Activated CD4-positive, alpha-beta T cell treated with anti-CD3 and anti-CD28 coated beads for 1 hour (primary cell): ENCODE measurements at places on chromosomes 3 and 15.

DNA sequence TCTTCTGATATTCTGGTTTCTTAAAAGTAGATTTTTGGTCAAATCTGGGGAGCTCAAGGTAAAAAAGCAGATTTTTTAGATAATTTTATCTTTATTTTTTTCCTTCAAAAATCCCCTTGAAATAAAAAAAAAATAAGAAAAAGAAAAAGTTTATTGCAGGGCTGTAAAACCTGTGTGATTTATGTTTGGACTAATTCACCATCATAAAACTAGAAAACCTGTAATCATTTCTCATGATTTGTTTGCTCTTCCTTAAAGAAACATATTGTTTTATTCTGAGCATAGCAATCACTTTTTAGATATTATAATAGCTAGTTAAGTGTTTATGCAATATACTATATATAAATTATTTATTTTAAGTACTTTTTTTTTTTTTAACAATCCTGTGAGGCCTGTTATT, 68.0 kb downstream of the NEO1 start:
- DNase-seq, result no peak

DNA sequence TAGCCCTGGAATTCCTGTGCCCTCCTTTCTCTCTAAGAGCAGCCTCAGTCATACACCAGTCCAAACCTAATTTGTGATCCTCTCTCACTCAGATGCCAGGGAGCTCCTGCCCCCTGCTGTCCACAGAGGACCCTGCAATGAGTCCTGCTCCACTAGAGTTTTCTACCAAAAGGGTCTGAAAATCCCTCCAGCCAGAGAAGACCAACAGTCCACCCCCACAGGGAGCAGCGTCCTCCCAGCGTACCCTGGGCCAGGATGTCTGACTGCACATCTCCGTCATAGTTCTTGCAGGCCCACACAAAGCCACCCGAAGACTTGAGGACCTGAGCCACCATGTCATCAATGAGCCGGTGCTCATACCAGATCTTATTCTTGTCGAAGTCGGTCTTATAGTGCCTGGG, 15.4 kb downstream of the IDH2 start:
- DNase-seq, result no peak

GRCh38 chr3:128098234-128098633, 25.4 kb downstream of the RUVBL1 start:
- no peak for DNase-seq

- no peak for DNase-seq
Observed at GRCh38 chr3:143118630-143119008, 952 bp upstream of the CHST2 start.

DNA sequence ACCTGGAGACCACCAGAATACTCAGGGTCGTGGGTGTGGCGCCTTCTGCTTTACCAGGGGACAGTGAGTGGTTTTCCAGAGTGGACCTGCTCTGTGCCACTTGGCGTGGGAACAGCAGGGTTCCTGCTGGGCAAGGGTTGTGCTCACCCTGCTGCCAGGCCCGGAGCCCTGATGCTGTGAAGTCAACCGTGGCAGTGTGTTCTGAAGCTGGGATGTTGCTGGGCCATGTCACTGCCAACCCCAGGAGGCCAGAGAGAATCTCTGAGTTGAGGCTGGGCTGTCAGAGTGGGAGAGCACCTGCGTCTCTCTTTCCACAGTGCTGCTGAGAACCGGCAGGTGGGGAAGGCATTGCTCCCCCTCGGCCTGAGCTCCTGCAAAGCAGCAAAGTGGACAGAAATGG, 48.7 kb downstream of the FBLN2 start:
- DNase-seq, result no peak

DNA sequence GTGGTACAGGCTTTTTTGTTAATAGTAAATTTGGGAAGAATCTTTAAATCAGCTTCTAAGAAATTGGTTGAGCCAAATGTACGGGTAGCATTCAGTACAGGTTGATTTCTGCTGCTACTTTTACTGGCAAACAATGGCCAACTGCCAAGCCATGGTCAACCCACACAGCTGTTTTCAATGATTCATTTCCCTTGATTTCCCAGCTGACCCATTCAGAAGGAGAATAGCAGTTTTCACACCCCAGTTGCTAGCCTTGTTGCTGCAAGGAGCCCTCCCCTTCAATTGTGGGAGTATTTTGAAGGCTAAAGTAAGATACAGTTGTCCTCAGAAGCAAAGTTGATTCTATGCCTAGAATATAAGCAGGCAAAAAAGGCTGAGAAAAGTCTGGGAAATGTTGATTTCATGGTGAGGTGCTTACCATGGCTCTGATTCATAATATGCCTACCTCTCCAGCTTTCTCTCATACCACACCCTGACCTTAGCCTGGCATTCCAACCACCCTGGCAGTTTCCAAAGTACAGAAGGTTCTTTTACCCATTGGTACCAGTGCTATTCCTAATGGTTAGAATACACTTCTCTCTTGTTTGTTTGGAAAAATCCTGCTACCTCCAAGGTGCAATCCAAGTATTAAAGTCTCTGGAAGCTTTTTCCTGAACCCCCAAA, 320.3 kb upstream of the TGFBR2 start:
- DNase-seq, result no peak

DNA sequence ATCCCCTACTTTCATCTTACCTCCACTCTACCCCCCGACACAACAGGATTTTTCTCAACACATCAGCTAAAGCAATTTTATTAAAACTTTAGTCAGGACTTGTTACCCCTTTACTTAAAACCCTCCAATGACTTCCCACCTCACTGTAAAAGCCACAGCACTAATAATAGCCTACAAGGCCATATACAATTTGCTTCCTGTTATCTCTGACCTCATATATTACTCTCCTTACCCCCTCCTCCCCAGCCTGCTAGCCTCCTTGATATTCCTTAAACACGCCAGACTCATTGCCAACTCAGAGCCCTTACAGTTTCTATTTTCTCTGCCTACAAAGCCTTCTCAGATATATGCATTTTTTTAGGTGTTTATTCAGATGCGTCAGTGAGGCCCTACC, 54.4 kb downstream of the DCUN1D1 start:
- no peak for DNase-seq

DNA sequence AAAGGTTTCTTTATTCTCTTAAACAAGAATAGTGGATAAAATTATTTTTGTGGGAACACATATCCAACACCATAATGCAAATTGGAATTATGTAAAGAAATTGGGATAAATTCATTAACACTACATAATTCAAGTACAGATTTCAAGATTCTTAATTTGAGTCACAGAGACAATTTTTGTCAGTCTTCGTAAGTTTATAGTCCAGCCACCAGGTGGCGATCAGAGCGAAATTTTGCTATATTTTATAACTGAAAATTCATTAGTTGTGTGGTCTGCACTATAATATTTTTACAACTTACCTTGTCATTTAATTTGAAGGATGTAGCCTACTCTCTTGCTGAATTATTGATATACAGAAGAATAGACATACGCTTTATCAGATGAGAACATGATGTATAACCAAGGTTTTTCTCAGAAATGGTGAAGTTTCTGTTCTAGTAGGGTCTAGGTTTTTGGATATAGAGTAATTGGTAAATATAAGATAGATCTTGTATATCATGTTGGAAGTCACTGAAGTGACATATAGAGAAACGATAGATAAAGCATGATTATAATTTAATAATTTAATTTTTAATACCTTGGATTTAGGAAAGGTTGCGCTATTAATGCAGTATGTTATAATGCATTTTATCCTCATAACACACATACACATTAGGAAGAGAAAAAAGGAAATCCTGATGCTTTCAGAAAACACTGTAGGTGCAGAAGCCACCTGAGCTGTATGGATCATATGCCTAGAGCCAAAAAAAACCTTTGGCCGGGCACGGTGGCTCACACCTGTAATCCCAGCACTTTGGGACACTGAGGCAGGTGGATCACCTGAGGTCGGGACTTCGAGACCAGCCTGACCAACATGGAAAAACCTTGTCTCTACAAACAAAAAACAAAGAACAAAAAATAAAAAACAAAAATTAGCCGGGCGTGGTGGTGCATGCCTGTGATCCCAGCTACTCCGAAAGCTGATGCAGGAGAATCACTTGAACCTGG, 31.7 kb downstream of the PLSCR4 start:
- peak; percentile 9 for DNase-seq

GRCh38 chr3:120071259-120071658, 23.0 kb downstream of the GSK3B start:
- no peak for DNase-seq

DNA sequence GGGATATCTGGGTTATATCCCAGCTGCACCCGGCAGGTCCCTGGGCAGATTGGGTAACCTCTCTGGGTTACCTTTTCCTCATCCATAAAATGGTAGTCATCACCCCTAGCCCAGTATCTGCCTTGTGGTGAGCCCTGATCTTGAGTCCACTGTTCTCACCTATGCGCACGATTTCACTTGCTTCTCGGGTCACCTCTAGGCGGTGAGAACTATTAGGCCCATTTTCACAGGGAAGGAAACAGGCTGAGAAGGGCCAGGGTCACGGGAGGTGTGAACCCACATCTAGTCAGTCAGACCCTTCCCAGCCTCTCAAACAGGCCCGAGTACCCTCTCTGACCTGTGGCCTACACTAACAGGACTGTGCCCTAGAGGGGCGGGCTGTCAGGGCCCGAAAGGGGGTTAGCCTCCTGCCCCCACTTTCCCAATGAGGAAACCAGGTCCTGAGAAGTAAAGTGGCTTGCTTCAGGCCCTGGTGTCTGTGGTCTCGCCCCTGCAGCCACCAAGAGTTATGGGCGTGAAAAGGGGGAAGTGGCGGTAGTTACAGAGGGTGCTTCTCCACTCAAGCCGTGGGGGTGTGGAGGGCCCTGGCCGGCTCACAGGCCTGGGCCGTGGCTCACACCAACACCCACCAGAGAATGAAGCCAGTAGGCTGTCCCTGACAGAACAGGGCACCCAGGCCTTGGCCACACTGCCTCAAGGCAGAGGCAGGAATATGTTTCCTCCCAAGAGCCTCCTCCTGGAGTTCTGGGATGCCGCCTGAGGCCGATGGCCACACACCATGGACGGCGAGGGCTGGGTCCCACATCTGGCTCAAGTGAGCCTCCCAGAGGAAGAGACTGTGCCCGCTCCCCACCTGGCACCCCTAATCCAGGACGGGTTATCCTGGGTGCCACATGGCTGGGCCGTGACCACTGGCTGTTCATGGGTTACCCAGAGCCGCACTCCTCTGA, 19.5 kb downstream of the PSTPIP1 start:
- DNase-seq, result no peak

DNA sequence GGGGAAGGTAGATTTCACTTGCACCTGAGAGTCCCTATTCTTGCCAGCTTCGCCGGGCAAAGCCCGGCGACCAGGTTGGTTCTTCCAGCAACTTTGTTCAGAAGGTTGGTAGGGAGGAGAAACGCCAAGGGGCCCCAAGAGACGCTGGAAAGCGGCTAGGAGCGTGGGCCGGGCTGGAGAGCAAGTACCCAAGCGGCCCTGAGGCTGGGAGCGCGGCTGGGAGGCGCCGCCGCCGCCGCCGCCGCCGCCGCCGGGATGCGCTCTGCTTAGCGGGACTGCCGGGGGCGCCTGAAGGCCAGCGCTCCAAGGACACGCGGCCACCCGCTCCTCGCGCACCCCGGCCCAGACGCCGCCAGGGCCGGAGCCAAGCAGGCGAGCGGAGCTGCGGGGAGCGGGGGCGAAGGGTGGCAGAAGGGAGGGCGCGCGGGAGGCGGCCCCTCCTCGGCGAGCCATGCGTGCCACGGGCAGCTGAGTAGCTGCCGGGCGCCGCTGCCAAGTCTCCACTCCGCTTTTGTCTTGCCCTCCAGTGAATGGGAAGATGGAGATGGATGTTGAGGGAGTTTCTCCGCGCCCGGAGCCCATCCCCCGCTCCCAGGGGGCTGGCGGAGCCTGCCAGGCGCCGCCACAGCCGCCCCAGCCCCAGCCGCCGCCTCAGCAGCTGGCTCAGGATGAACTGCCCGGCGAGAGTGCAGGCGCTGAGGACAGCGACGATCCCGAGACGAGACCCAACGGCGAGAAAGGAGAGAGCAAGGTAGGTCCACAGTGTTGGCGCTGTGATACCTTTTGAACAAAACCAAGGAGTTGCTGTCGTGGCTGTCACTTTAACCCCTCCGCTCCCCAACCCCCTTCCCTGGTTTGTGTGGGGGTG, 227.4 kb upstream of the AZI2 start:
- DNase-seq, result no peak

- DNase-seq, result no peak
Observed at GRCh38 chr3:23481011-23481615, 278.0 kb downstream of the UBE2E2 start.

- DNase-seq, result no peak
Observed at GRCh38 chr3:37395286-37395685, 220.9 kb upstream of the LRRFIP2 start.

DNA sequence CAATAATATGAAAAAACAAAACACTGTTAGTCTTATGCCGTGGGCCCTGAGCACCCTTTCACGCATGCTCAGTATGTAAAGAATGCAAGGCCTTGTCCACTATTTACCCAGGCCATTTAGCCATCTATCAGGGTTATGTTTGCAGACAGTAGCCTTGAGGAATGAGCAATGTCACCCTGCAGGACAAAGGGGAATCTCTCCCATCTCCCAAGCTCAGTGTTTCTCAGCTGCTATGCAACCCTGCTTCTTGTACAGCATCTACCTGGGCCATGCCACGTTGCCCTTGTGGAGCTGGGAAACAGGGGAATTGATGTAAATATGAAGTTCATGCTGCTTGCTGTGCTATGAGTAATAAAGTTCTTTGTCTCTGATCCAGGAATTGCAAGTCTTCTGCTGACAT, 51.5 kb upstream of the SLCO2A1 start:
- DNase-seq, result no peak

- DNase-seq, result no peak
Observed at GRCh38 chr3:55946574-55947160, 459.6 kb upstream of the WNT5A start.

DNA sequence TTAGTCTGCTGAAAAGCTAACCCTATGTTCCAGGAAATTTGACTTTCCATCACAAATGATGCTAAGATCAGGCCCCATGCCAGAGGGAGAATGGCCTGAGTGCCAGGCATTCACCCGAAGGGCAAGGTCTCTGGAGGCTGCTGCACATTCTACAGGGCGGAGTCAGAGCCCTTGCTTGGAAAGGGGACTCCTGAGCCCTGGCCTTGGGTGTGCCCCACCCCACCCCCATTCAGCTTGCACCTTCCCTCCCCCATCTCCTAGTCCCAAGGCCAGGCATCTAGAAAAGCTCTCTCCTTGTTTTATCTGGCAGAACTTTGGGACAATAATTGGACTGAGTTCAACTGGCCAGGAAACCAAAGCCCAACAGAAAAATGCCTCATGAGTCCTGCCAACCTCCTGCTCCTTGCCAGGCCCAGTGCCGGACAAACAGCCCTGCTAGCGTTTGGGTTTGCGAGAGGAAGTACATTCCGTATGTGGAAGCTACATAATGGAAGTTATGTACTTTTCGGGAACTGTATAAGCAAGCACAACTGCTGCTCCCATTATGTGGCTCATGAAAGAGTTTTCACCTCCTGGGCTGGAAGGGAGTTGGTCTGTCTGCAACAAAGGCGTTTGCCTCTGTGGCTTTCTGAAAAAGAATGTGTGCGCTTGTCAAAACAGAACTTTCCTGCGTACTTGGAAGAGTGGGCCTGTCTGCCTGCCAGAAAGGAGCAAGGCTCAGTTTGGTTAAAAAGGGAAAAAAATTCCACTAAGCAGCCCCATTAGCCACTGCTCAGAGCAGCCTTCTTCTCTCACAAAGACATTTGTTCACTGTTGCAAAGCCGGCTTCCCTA, 321.5 kb upstream of the CTNNB1 start:
- no peak for DNase-seq

- DNase-seq, result no peak
Observed at GRCh38 chr3:149134575-149134974, 5.1 kb downstream of the HPS3 start.
